ENCODE measurements at places on chromosomes 13 and 19. TPM values are rescaled to one million over a fixed set of nuclear protein-coding genes. Genes with fewer than 3 reads are reported as not detected.

The CAPN12 gene
- total RNA-seq = 14.4 TPM

The CHAMP1 gene
- total RNA-seq = 17.8 TPM

The C1QTNF9B gene
- total RNA-seq = not detected

- H3K4me3 ChIP-seq = no peak overlapping the region
- DNase-seq = no peak
- H3K27me3 ChIP-seq = no peaks in the 10 kb centered on the region
- H3K36me3 ChIP-seq = no peaks in the 10 kb centered on the region
Observed at GRCh38 chr13:35514061-35514477, 37.6 kb upstream of the MAB21L1 start.

DNA sequence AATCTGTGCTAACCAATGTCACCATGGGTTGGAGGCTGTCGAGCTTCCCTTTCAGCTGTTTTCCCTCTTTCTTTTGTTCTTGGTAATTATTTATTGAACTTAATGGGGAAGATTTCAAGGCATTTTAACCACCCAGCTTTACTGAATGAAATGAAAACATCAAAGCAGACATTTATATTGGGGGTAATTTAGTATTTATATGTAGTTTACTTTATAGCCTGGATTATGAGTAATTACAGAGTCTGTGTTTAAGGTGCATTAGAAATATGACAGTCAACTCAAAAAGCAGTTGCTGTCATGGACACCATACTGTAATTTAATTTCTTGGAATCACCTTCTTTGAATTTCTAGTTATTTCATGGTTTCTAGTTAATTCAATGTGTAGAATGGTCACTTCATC, 42.0 kb downstream of the TNFRSF19 start:
- peaks cover 36% of the 10 kb centered on the region for H3K4me1 ChIP-seq
- H3K27me3 ChIP-seq = no peaks in the 10 kb centered on the region
- no peak overlapping the region for H3K4me3 ChIP-seq
- no peaks in the 10 kb centered on the region for H3K36me3 ChIP-seq
- no peak for DNase-seq
- no peak overlapping the region for H3K27ac ChIP-seq

GRCh38 chr19:33864311-33864850, 67.7 kb downstream of the KCTD15 start:
- H3K4me1 ChIP-seq = peaks cover 10% of the 10 kb centered on the region
- H3K4me3 ChIP-seq = no peak overlapping the region
- DNase-seq = no peak
- no peaks in the 10 kb centered on the region for H3K27me3 ChIP-seq
- no peaks in the 10 kb centered on the region for H3K36me3 ChIP-seq
- no peak overlapping the region for H3K27ac ChIP-seq

- no peak overlapping the region for H3K27ac ChIP-seq
- no peak overlapping the region for H3K4me3 ChIP-seq
- no peak for DNase-seq
- no peaks in the 10 kb centered on the region for H3K27me3 ChIP-seq
- no peaks in the 10 kb centered on the region for H3K36me3 ChIP-seq
Observed at GRCh38 chr19:19409631-19410030, 4.2 kb downstream of the GATAD2A start.

DNA sequence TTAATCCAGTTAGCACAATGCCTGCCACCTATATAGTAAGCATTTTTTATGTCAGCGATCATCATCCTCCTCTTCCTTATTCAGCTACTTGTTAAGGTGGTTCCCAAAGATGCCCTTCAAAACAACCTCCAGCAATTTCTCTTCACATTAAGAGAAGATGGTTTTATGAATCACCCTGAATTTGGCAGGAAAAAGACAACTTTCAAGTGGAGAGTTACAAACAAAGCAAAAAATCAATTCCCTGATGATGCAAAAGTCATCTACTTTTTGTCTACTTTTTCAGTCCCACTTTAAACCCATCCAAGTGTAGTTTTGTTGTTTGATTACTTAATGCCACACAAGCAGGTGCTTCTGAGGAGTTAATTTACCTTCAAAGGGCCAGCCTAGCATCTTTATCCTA, 139.1 kb upstream of the SERP2 start:
- peaks cover 41% of the 10 kb centered on the region for H3K4me1 ChIP-seq
- DNase-seq = no peak
- H3K36me3 ChIP-seq = no peaks in the 10 kb centered on the region
- H3K4me3 ChIP-seq = no peak overlapping the region
- H3K27ac ChIP-seq = no peak overlapping the region
